ENCODE measurements at places on chromosomes 13 and 19. TPM values are rescaled to one million over a fixed set of nuclear protein-coding genes. Genes with fewer than 3 reads are reported as not detected.

ATP4B gene
- total RNA-seq: not detected

CD37 gene
- not detected for total RNA-seq

CACNA1A gene
- total RNA-seq: 0.14 TPM

NKPD1 gene
- 0.37 TPM for total RNA-seq

CDC34 gene
- total RNA-seq: 111 TPM

TPTE2 gene
- not detected for total RNA-seq

FAM83E gene
- total RNA-seq: not detected

VN1R2 gene
- not detected for total RNA-seq

CEACAM19 gene
- 0.85 TPM for total RNA-seq

PCP2 gene
- not detected for total RNA-seq

FLT1 gene
- total RNA-seq: 74.7 TPM

KLK13 gene
- not detected for total RNA-seq

CEACAM21 gene
- 3.2 TPM for total RNA-seq

URAD gene
- total RNA-seq: not detected

TNFSF13B gene
- 0.70 TPM for total RNA-seq

INSL3 gene
- total RNA-seq: not detected

ZNF709 gene
- total RNA-seq: 3.5 TPM
